ENCODE measurements at places on chromosomes 2 and 18.

DNA sequence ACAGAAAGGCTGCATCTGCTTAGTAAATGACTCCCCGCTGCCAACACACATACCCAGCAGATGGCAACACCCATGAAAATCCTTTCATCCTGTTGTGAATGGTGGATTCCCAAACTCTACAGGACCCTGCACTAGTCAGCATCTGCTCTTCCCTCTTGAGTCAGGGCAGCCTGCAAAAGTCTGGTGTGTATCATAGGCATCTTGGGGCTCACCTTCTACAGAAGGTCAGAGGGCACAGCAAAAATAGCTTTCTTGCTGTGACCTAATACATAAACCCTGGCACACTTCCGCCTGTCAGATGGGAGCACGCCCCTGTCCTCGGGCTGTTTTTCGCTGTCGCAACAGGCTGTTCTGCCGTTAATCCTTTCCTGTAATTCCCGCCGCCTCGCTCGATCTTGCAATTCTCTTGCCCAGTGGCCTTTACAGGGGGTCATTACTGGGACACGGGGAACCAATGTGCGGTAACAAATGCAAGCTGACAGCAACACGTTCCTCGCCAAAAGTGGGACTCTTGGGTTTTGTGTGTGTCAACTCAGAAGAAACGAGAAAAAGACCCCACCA, 19.9 kb upstream of the SCYGR1 start:
- DNase-seq = peak; percentile 90

- peak; percentile 75 for DNase-seq
These were observed 87.9 kb downstream of the ICOS start for GRCh38 chr2:204024503-204024902.

DNA sequence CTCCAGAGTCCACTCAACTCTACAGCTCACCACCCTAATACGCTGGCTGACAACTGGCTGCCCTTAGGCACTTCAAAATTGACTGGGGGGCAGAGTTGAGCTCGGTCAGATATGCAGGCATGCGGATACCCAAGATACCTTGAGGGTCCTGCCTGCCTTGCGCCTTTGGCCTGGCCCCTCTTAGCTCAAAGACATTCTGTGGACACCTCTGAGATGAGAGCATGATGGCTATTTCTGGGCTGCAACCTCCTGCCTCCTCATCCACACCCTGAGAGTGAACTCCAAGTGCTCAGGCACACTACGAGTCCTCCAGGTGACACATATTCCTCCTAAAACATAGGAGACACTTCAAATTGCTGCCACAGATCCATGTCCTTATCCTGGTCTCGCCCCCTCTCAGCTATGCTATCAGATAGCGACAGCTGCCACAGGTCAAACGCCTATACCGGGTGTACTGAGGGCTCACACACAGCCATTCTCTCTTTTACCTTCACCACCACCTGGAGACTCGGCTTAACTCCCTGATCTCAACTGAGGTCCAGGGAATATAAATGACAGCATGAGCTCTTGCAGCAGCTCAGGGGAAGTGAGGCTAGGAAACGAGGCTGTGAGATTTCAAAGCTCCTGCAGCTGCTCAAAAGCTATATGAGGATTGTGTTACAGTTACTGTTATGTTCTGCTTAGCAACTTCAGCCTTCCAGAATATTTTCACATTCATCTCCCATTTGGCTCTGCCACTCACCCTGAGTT, 60.5 kb upstream of the TEX51 start:
- no peak for DNase-seq

DNA sequence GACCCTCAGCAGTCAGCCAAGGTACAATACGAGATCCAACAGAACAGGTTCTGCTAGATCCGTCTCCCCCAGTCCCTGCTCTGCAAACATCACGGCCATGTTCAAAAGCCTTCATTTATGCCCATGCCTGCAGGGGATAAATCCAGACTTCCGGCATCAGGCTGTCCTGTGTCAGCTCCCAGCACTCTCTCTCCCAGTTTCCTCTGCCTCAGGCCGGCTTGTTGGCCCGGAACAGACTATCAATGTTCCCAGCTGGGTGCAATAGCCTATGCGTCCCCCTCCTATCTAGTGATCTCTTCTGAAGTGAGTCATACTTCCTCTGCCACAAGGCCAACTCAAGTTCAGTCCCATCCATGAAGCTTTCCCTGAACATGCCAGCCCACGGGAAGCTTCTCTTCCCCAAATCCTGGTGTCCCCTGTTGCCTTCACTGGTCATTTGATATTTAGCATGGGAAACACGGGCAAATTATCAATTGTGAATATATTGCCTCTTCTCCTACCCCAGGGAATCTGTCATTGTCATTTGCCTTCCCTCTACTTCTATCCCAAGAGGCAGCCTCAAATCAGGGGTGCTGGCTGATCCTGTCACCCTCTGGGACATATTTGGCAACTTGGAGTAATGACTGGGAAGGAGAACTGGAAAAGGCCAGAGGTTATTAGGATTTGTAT, 51.1 kb downstream of the CAPN13 start:
- no peak for DNase-seq

- no peak for DNase-seq
These were observed 86.4 kb downstream of the GFPT1 start for GRCh38 chr2:69300650-69301049.

- no peak for DNase-seq
These were observed 153.0 kb downstream of the ZFP36L2 start for GRCh38 chr2:43073401-43073825.

GRCh38 chr18:78074400-78075020, 824.9 kb downstream of the GALR1 start:
- DNase-seq = peak; percentile 79

GRCh38 chr2:209189893-209190292, 234.0 kb upstream of the MAP2 start:
- no peak for DNase-seq

DNA sequence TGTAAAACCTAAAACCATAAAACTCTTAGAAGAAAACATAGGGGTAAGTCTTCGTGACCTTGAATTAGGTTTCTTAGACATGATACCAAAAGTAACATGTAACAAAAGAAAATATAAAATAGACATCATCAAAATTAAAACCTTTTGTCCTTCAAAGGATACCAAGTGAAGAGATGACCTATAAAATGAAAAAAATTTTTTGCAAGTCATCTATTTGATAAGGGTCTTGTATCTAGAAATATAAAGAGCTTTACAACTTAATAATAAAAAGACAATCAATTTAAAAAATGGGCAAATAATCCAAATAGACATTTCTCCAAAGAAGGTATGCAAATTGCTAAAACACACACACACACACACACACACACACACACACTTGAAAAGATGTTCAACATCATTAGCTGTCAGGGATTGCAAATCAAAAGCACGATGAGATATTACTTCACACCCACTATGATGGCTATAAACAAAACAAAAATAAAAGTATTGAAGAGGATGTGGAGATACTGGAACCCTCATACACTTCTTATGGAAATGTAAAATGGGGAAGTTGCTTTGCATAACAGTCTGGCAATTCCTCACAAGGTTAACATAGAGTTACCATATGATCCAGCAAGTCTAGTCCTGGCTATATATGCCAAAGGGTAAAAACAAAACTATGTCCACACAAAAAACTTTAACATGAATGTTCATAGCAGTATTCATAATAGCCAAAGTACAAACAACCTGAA, 23.3 kb downstream of the SPDYA start:
- DNase-seq = no peak

DNA sequence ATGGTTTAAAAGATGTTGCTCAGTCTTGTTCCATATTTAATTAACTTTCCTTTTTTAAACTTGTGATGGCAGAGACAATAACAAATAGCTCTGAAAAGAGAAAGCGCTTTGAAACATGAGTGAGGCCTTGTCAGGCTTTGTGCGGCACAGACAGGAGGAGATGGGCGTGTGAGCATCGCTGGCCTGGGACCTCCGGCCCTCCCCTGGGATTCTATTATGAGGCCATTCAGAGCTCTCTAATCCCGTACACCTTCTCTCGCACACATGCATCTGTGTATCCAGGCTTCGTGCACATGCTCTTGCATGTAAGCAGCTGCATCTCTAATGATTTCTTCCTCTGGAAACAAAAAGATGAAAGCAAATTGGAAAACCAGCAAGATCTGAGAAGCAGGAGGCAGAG, 313.7 kb downstream of the ZNF521 start:
- no peak for DNase-seq

DNA sequence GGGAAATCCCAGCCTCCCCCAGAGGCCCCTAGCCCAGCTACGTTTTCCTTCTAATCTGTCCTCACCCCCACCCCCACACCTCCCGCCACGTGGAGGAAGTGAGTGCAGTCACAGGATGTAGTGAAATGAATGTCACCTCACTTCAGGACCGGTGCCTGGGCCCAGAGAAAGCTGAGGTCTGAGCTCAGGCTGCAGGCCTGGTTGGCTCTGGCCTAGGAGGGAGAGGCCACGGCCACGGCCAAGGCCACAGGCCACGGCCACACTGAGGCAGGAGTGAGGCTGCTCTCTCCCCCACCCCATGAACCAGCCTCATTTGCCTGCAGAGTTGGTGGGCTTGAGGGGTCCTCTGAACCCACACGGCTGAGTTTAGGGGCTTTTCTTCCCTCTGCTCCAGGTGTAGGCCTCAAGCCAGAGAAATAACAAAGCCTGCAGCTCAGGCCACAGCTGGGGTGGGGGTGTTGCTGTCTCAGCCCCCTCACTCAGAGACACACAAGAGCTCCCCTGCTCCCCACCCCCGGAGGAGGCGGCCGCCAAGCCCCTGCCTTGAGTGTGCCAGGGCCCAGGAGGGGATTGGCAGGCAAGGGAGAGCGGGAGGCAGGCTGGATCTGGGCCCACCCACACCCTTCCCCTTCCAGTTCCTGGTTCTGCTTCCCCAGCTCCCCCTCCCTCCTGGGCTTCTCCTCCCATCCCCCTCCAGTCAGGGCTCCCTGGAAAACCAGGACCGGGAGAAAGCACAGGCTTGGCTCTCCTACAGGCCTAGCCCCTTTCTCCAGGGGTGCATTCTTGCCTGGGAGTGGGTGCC, 27.0 kb downstream of the DNMT3A start:
- peak; percentile 78 for DNase-seq

DNA sequence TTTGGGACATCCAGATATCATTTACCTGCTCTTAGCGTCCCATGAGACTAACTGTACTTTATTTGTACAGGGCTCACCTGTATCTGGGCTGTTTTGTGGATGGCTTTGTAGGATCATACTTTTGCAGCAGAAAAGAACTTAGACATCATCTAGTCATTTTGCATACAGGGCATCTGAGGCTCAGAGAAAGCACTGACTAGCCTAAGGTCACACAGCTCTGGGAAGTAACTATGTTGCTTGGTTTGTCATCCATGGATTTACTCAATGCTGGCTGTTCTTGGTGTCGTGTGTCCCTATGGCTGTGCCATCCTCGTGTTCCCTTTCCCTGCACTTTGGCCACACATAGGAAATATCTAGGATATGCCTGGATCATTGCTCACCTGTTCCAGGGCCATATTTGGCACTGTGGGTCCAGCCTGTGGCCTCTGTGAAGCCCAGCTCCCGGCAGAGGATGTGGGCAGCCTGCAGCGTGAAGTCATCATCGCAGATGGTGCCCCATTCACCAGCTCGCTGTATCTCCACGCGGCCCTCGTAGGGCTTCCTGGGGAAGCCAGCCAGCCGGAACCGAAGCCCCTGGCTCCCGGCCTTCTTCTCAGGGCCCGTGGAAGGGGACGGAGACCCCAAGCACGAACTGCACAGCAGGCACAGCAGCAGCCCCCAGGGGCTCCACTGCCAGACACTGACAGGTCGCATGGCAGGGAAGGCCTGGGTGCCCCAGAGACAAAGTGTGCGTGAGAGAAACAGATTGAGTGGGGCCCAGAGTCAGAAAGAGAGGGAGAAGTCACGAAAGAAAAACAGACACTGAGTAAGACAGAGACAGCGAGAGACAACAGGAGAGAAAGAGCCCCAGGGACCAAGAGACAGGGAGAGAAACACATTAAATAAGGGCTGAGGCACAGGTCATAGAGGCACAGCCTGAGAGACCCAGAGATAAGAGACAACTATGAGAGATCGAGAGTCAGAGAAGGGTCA, 1.5 kb downstream of the LOXL3 start:
- no peak for DNase-seq

GRCh38 chr18:9614401-9615279, at the start of gene PPP4R1:
Gene PPP4R1 (minus strand): TSS chr18:9614559. CDS start chr18:9614484, 75 bp downstream.
- peak; percentile 87 for DNase-seq

DNA sequence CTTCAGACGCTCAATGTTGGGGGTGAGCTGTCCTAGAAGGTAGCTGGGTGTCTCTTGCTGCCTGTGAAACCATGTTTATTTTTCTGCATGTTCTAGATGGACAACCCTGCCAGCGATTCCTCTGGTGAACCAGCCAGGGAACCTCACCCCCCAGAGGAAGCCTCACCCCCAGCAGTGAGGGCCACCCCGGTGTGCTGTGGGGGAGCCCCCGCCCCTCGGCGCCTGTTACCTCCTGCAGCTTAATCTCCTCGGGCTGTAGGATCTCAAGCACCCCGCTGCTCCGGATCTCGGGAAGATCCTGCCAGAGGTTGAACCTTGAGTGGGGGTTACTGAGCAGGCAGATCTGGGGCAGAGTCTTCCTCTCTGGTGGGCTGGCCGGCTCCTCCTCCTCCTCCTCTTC, 50.0 kb downstream of the SNORC start:
- no peak for DNase-seq

DNA sequence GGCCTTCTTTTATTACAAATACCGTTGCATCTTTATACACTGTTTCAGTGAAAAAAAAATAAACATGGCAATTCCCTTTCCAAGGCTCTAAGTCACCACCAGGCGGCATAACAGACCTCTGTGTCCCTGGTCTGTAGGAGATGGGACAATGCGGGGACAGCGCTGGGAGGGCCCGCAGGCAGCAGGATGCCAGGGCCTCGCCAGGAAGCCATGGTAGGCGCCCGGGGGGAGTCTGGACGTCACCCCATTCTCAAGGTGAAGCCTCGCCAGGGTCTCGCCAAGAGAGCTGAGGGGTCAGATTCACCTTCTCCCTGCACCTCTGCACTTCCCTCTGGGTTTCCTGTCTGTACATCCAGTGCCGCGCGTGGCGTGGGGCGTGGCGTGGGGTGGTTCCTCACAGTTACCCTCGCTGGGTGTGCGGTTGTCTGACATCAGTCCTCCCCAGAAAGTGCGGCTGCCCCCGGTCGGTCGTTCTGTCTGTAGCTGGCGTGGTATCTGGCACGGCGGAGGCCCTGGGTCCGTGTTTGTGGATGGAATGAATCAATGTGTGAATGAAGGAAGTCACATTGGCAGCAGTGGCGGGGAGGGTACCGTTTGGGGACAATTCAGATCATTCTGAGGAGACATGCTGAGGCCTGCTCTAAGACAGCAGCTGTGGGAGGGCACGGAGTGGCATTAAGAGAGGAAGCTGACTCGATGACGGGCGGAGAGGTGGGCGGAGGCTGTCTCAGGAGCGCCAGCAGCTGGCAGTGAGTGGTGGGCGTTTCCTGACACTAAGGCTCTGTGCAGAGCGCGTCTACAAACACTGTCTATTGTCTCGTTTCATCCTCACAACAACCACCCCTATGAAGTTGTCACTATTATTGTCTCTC, 46.0 kb downstream of the LRRFIP1 start:
- peak; percentile 78 for DNase-seq

GRCh38 chr2:26526589-26526988, 48.7 kb upstream of the OTOF start:
- DNase-seq = no peak

All from brain (organoid and tissue), 16 donors.